Fibroblast of the aortic adventitia (primary cell): ENCODE measurements at places on chromosomes 4 and X.

GRCh38 chrX:129600981-129601424 is 53.8 kb downstream of the APLN start:
- peak; percentile 43 for DNase-seq

DNA sequence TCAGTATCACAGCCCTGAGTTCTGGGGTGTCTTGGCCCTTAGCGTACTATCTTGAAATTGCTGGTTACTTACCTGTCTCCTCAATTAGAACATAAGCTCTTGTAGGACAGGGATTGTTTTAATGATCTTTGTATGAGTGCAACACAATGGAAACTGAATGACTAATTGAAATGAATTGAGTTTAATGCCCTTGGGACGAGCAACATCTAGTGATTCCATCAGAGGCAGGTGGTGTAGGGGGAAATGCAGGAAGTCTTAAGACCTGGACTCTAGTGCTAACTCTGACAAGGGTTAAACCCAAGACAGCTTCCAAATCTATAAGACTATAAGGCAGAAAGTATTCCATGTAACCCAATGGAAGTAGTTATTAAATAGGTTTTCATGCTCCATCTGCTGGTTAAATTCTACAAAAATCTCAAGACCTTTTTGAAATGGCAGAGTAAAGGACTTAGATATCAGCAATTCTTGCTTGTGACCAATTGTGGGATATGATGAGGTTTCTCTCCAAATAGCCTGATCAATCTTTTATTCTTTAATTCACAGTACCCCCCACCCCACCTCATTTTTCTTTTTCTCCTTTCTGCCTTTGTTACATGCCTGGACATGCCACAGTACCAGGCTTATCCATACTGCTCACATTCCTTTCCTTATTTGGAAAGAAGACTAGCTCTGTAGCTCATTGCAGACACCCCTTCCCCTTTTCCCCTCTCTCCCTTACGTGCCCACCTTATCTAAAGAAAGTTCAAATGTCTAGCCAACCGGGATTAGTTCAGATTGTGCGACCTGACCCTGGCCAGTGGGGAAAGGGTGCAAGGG is 340.8 kb downstream of the PAPSS1 start:
- peak; percentile 64 for DNase-seq

GRCh38 chr4:99061048-99061700 is 27.4 kb downstream of the ADH5 start:
- no peak for DNase-seq

GRCh38 chr4:11698846-11699590 is 270.3 kb upstream of the HS3ST1 start:
- DNase-seq: peak; percentile 85

DNA sequence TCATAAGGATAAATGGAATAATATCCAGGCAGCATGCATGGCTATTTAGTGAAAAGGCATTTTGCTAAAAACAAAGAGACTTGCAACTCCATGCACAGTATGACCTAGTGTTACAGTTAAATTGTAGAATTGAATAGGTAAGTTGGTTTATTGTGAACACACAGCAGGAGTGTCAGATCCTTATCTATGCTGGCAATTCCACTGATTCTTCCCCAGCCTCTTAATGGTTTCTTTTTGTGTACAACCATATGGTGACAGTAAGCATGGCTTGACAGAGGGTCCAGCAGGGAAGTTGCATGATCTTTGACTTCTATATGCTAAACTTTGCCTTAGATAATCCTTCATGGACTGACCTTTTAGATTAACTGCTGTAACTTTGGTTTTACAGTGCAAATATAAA is 936.6 kb upstream of the EPHA5 start:
- DNase-seq: no peak

- DNase-seq: no peak
Observed at GRCh38 chr4:123159479-123159878, 237.1 kb upstream of the NUDT6 start.

- no peak for DNase-seq
Observed at GRCh38 chr4:1169691-1170096, 2.7 kb downstream of the SPON2 start.

DNA sequence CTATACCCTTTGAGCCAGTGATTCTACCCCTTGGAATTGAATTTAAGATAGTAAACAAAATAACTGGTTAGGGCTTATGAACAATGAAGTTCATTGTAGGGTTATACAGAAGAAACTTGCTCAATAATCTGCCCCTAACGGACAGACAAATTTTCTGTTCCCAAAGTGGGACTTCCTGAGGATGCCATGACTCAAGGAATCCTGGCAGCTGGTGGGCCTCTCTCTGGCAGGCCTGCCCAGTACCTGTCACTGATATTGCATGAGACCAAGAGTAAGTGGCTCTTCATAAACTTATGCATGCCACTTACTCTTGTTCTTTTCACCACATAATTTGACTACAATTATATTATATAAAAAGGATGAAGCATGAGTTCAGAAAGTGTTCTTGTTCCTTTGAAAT is 41.5 kb downstream of the GPRIN3 start:
- no peak for DNase-seq

- DNase-seq: no peak
Observed at GRCh38 chr4:147102596-147102995, 156.9 kb upstream of the TTC29 start.

- no peak for DNase-seq
Observed at GRCh38 chr4:183599284-183599683, 59.7 kb downstream of the RWDD4 start.

GRCh38 chr4:110055158-110055768 is 142.6 kb downstream of the EGF start:
- peak; percentile 11 for DNase-seq

- DNase-seq: no peak
Observed at GRCh38 chr4:148881860-148882643, 439.8 kb upstream of the NR3C2 start.
